GM23338 (cell line): ENCODE measurements at places on chromosomes 1 and 21. TPM values are rescaled to one million over a fixed set of nuclear protein-coding genes. Genes with fewer than 3 reads are reported as not detected.

FCRL1 gene
- not detected in 2 replicates for total RNA-seq

CD1D gene
- 1.3 and 2.7 TPM in 2 replicates for total RNA-seq

KLF17 gene
- not detected in 2 replicates for total RNA-seq

OR6Y1 gene
- not detected in 2 replicates for total RNA-seq

- no peak for DNase-seq
Measured at GRCh38 chr1:10768552-10768951, 27.9 kb downstream of the CASZ1 start.

GRCh38 chr1:203628201-203629015, 1.8 kb downstream of the ATP2B4 start:
- peak; percentile 93 for DNase-seq

DNA sequence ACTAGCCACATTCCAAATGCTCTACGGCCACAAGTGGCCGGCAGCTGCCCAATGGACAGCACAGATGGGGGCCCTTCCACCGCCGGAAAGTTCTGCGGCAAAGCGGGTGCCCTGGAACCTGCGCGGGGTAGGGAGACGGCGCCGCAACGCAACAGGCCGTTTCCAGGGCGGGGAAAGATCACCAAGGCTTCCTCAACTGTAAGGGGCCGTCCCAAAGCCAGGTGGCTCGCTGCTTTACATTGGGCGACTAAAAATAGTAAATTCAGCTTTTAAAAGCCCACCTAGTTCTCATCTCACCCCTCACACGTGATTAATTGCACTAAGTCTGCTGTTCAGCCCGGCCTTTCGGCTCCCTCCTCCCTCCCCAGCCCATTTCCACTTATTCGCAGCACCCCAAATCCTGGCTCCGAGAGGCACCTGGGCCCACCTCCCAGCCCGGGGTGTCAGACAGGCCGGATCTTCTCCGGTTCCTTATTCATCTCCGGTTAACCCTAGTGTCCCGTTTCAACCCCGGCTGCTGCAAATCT, 643 bp downstream of the CFAP298 start:
- DNase-seq, result peak; percentile 60

DNA sequence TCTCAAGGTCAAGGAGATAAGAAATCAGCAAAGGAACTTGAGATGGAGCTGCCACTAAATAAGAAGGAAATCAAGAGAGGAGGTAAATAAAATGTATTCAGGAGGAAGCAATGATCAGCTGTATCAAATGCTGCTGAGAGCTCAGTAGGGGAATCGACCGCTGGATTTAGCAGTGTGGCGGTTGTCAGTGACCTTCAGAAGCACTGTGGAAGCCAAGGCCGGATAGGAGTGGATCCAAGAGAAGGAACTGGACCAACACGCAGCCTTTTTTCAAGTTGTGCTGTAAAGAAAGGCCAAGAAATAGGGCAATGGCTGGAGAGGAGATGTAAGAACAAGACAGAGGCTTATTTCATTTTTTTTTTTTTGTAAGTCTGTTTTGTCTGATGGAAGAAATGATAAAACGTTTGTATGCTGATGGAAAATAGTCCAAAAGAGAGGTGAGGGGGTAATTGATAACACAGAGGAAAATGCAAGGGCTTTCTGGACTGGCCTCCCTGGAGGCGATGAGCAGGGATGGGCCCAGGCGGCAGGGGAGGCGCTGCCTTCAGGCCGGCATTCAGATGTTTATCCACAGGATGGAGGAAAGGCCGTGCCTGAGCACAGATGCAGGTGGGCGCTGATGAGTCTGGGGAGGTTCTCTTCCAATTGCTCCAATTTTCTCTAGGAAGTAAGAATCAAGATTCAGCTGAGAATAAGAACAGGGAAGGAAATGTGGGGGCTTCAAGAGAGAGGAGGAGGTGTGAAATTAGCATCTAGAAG, 17.5 kb upstream of the FAM43B start:
- no peak for DNase-seq
